ENCODE measurements at places on chromosomes 7 and 10. TPM values are rescaled to one million over a fixed set of nuclear protein-coding genes. Genes with fewer than 3 reads are reported as not detected.

DNA sequence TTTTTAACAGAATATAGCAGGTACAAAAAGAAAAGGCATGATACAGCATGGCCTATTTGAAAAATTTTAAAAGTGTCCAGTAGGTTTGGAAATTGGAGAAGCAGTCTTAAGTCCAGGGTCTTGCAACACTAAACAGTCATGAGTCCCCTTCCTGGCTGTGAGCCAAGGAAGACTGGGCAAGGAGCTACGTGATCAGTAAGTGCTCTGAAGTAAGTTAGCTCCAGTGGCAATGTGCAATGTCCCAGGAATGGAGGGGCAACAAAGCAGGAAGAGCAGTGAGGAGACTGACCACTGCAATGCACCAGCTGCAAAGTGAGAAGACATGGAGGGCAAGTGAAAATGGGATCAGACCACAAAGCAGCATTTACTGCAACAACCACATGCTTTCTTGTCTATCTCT, 72.9 kb upstream of the GRID1 start:
- peak; percentile 32 for DNase-seq

PAPOLB gene
- not detected for polyA plus RNA-seq

GRCh38 chr7:13945670-13946069, 43.8 kb downstream of the ETV1 start:
- peak; percentile 60 for DNase-seq

DNA sequence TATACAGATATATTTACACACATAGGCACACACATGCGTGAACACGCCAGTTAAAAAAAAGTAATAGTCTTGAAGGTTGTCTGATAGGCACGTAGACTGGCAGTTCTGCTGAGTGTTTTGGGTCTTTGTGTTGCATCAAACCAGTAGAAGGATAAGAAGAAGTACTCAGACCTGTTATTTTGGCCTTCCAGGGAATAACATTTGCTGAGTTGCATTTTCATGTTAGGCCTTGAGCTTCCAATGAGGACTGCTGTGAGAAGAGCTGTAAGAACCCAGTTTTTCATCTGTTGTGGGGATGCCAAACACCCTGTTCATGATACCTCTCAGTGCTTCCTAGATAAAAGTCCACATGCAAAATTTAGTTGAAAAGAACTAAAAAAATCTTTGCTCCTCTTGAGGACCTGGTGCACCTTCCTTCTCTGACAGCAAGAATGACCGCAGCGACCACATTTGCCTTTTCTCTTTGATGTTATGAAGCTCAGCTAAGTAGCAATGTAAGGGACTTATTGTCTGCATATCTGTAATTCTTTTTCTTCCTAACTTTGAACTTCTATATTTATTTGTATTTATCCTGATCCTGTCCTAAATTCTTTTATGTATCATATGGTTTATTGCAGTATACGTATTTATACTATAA, 27.2 kb downstream of the HIPK2 start:
- DNase-seq: no peak

DNA sequence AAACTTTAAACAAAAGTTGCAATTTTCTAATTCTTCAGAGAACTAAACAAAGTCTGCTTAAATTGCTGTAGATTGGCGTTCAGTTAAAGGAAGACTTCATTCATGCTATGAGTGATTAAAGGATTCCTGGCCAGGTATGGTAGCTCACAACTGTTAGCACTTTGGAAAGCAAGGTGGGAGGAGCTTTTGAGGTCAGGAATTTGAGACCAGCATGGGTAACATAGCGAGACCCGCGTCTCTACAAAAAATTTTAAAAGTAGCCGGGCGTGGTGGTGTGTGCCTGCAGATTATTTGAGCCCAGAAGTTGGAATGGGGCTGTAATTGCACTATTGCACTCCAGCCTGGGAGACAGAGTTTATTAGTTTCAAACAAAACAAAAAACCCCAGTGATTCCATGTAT, 13.5 kb upstream of the SCRN1 start:
- no peak for DNase-seq

MTG1 gene
- polyA plus RNA-seq: 31.3 TPM

VKORC1L1 gene
- 22.5 TPM for polyA plus RNA-seq

SEMA4G gene
- 8.4 TPM for polyA plus RNA-seq

LRGUK gene
- polyA plus RNA-seq: 0.08 TPM

GRCh38 chr7:8176370-8177081, 85.4 kb downstream of the ICA1 start:
- DNase-seq: no peak

GRCh38 chr10:68829521-68829920, 2.2 kb downstream of the STOX1 start:
- DNase-seq: no peak

DNA sequence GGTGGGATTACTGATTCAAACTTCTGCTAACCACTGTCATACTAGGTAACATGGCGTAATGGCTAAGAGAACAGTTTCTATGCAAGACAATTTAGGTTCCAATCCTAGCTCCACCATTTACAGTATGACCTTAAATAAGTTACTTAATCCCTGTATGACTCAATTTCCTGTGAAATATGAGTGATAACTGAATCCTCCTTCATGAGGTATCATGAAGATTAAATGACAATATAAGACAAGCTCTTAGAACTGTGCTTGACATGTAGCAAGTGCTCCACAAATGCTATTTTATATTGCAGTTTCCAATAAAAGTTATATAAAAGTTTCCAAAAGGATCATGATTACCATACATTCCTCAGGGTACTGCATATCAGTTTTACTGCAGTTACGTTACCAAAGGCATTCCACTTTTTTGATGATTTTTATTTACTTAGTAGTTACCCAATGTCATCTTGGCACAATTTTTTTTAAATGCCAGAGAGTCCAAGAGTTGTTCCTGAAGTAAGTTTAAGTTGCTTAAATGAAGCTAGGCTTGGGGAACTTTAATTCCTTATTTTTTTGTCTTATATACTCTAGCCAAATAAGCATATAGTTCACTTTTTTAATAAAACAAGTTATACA, 7.1 kb downstream of the DOCK4 start:
- DNase-seq: no peak

All from brain (organoid and tissue), 16 donors.